Stimulated activated CD4-positive, alpha-beta T cell treated with anti-CD3 and anti-CD28 coated beads, TNF-alpha, amount 100 ng/mL, for 1 hour (primary cell): ENCODE measurements at places on chromosomes 1 and 21.

DNA sequence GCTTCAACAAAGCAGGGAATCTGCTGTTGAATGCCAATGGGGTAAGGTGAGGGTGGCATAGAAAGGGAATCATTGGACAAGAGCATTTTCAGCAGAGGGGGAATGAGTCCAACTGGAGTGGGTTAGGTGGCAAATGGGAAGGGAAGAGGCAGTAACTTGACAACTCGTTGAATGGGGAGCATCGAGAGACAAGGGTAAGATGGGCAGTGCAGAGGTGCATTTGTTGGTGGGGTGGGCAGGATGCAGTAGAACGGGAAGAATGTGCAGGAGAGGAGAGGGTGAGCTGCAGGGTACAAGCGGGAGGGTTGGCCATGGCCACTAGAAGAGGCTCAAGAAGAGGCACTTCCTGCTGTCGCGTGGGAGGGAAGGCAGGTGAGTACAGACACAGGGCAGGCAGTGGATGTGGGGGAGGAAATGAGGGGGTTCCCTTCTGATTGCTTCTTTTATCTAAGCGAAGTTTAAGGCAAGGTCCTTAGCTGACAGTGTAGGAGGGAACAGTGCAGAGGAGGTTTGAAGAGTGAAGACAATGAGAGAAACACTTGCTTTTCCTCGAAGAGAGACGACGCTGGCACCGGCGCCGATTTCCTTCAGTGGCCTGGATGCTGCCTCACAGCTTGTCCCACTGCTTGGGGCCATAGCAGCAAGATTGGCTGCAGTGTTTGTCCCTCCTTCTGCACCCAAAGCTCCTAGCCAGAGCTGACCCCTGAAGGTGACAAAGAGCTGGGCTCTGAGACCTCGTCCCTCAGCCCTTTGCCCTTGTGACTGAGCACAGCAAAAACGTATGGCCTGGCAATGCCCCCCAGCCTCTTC is 3.2 kb upstream of the IKBKE start:
- no peak for DNase-seq

- no peak for DNase-seq
Observed at GRCh38 chr1:30382496-30382895, 340.9 kb downstream of the MATN1 start.

DNA sequence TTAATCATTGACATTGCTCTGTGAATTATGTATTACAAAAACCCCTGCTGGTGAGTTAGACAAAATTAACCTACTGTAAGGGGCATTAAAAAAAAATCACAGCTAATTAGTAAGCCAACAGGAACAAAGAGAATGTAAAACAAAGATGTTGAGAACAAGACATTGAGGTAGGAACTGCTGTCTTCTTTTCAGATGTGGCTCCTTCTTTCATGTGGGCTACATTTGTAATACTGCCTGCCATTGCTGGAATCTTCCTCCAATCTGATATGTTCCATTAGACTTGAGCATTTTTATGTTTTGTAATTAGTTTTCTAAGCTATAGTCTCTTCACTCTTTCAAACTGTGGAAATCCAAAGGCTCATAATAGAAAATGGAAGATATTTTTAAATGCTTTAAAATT is 353.0 kb downstream of the ADGRL2 start:
- DNase-seq: no peak

- DNase-seq: no peak
Observed at GRCh38 chr1:58885998-58886397, 102.2 kb upstream of the JUN start.

- DNase-seq: no peak
Observed at GRCh38 chr1:17405898-17406759, 33.3 kb downstream of the RCC2 start.
